ENCODE measurements at places on chromosomes 5 and 9.

DNA sequence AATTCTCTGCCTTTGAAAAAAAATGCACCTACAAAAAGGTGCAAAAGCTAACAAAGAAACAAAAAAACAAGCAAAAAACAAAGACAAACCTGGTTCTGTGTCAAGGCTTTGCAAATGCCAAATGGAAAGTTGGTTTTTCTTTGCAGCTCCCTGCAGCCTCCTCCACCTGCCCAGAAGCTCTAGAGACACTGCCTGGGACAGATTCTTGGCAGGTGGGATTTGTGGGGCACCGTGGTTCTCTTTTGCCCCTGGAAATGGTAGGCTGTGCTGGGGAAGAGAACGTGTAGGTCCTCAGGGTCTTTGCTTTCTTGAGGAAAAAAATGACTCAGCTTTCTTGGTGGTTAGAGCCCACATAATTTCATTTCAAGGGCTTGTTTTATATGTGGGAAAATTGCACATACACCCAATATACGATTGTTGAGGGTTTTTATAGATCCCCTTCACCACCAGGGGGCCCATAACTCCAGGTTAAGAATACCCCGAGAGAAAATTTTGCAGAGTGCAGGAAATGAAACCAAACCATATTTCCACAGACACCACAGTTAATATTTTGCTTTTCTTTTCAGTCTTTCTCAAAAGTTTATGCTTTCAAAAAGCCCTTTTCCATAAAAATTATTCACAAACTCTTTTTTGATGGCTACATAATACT lies 58.7 kb downstream of the NXNL2 start:
- DNase-seq: peak; percentile 60

- no peak for DNase-seq
Observed at GRCh38 chr9:86469476-86470250, 115.5 kb upstream of the TUT7 start.

GRCh38 chr5:119470851-119471451 lies 18.7 kb downstream of the HSD17B4 start:
- peak; percentile 26 for DNase-seq

- DNase-seq: no peak
Observed at GRCh38 chr5:133314086-133314485, 262.3 kb downstream of the HSPA4 start.

DNA sequence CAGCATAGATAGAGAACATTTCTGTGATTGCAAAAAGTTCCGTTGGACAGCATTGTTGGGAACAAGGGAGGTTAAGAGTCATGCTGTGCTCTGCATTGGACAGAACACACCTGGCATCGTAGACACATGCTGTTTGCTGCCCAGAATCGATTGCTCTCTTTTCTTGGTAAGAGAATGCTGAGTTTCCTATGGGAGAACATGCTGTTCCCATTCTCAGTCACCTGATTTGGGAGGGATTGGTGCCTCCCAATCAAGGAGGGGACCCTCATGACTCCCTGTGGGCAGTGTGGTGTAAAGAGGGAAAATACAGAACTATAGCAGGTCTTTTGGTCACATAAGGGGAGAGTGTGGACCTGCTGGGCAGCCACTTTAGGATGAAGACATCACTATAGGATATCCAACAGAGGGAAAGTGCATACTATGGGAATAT lies 555.4 kb upstream of the CLINT1 start:
- DNase-seq: no peak

- no peak for DNase-seq
Observed at GRCh38 chr9:18448101-18448500, 25.9 kb upstream of the ADAMTSL1 start.

GRCh38 chr5:179262126-179262920 lies 82.9 kb downstream of the ADAMTS2 start:
- no peak for DNase-seq

DNA sequence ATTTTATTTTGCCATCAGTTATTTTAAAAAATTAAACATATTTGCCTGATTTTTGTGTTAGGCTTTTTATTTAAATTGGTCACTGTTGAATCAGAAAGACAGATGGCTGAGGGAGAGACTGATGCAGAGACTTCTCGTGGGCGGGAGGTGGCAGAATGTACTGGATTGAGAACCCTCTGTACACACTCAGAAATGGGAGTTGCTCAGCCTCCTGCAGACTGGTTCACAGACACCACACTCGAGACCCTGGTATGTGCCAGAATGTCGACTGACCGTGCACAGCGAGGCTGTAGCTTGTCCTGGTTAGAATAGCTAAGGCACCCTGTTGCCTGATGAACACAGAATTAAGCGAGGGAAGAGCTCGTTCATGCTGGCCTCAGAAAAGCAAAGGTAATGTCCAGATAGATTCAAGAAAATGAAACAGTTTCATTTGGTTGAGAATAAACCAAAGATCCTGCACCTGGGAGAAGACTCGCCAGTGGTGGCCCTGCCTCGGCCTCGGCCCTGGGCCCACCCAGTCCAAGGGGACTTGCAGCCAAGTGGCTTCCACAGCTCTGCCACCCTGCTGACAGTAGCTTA lies 71.3 kb upstream of the OTULINL start:
- DNase-seq: peak; percentile 25

- no peak for DNase-seq
Observed at GRCh38 chr9:7636309-7636708, 163.3 kb downstream of the DMAC1 start.

DNA sequence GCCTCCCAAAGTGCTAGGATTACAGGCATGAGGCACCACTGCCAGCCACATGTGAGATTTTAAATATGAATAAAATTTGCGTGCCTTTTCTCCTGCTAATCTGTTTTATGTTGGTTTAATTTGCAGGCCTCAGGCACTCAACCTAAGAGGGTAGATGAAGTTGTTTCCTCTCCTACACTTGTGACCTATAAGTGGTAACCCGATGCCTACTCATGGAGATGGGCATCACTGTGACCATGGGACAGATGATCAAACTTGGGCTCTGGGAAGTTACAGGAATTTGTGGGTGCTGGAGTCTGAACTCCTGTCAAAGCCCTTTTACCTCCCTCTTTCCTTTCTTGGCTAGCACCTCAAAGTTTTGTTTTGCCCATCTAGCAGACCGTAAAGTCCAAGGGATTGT lies 1.1 kb downstream of the SLC28A3 start:
- DNase-seq: no peak
